T-helper 17 cell (primary cell): ENCODE measurements at places on chromosomes 3 and 15. TPM values are rescaled to one million over a fixed set of nuclear protein-coding genes. Genes with fewer than 3 reads are reported as not detected.

GRCh38 chr3:156843071-156843808 lies 17.1 kb downstream of the LEKR1 start:
- DNase-seq: no peak

DNA sequence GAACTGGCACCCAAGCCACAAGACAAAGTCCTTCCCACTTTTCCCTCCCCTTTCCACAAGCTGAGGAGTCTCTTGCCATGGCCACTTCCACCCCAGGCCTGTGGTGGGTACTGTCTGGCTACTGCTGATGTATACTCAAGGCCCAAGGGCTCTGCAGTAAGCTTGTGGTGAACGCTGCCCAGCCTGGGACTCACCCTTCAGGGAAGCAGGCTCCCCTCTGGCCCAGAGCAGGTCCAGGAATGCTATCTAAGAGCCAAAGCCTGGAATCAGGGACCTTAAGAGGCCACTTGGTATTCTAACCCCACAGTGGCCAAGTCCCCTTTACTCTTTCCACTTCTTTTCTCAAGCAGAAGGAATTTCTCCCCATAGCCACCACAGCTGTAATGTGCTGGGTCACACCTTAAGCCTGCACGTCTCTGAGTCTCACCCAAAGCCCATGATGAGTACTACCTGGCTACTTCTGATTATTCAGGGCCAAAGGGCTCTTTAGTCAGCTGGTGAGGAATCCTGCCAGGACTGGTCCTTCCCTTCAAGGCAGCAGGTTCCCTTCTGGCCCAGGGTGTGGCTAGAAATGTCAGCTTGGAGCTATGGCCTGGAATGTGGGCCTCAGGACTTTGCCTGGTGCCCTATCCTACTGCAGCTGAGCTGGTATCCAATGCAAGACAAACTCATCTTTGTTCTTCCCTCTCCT lies 4.0 kb downstream of the PATL2 start:
- no peak for DNase-seq

- no peak for DNase-seq
Observed at GRCh38 chr3:79081335-79081734, 686.5 kb downstream of the ROBO1 start.

DNA sequence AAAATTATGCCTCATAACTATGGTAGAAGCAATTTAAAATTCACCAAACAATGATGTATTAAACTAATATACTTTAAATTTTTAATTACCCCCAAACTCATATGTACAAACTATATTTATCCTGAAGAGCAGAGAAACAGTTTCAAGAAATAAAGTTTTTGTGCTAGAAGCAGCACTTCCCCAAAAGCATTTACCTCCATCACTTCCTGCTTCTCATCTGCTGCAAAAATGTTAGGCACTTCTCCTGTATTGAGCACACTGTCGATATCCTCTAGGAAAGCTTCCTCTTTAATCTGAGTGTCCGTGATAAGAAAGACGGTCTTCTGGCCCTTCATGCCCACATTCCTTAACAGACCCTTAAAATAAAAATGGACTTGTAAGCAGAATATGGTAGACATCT lies 101.5 kb upstream of the ASB14 start:
- no peak for DNase-seq

- DNase-seq: no peak
Observed at GRCh38 chr3:32934150-32934742, 17.2 kb upstream of the CCR4 start.

DNA sequence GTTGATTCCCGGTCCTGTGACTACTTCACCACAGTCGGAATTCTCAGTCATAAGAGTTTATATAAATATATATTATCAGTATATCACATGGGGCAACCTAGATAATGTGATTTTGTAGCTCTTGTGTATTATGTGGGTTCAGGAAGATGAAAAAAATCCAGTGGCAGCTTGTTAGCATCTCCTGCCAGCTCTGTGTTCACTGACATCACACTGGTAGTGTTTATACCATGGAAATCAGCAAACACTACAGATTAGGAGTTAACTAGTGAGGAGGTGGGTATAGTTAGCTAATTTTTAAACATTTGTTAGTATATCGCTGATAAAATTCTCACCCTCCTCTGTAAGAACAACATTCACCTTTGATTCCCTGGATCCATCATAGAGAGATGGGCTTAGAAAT lies 44.5 kb upstream of the KCNMB2 start:
- DNase-seq: no peak

CHRD gene
- total RNA-seq: not detected

TAGLN3 gene
- total RNA-seq: 0.32 TPM
